ENCODE measurements at places on chromosomes 3 and 15.

- no peak for DNase-seq
Measured at GRCh38 chr3:178392511-178392926, 143.7 kb upstream of the KCNMB2 start.

- no peak for DNase-seq
Measured at GRCh38 chr15:55587321-55588069, 650 bp downstream of the PYGO1 start.

DNA sequence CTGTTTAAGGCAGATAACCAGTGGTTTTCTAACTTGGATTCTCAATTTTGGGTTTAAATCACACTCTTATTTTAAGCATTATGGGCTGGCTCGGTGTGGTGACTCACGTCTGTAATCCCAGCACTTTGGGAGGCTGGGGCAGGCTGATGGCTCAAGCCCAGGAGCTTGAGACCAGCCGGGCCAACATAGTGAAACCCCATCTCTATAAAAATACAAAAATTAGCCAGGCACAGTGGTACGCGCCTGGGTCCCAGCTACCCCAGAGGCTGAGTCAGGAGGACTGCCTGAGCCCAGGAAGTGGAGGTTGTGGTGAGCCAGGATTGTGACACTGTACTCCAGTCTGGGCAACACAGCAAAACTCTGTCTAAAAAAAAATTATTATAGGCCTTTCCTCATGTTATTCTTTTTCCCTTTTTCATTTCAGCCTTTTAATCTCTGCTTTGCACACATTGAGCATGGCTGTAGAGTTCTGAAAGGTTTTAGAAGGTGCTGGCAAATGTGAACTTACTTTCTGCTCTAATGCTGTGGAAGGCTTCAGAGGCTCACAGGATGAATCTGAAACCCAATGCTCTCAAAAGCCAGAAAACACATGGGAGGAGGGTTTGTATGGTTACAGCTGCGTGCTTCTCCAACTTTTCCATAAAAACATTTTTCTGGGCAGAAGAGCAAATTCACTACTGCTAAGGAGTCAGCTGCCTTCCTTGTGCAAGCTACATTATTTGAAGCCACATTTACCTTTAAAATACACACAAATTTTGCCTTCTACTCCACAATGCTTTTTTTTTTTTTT, 32.5 kb downstream of the CHAC1 start:
- DNase-seq = no peak

DNA sequence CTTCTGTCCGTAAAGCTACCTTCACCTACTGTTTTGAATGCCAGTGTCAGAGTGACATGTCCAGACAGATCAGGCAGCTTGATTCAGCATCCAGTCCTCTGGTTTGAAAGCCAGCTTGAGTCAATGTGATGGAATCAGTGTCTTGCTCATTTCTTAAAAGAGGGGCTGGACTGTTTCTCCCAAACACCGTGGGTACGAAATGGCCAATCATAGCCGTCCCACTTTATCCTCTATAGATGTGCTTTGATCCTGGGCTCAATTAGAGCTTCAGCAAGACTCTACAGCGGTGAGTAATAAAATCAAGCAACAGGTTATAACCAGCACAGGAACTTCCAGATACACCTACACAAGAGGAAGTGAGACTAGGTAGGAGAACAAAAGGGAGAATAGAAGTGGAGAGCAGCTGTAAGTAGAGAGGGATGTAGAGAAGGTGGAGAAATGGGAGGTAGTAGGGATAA, 17.0 kb upstream of the OR5K1 start:
- DNase-seq = no peak

- DNase-seq = no peak
Measured at GRCh38 chr3:42505128-42505848, 2.8 kb downstream of the VIPR1 start.

GRCh38 chr3:193330555-193331204, 47.9 kb downstream of the ATP13A5 start:
- DNase-seq = no peak

DNA sequence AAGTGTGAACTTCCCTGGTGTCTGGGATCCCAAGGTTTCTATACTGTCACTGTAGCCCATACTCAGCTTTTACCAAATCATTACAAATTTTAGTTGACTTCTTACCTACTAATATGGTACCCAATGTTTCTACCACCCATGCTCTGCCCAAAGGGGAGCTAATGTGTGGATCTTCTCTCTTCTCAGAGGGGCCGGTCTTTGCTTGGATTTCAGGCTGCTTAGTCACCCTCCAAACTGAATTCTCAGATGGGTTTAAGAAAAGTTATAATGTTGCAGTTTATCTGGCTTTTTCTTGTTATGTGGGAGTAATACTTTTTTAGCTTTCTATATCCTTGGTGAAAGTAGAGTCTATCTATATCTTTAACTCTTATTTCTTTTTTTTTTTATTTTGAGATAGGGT, 67.1 kb upstream of the AKAP13 start:
- DNase-seq = no peak

- DNase-seq = no peak
Measured at GRCh38 chr15:67047149-67047661, 18.2 kb upstream of the SMAD3 start.

DNA sequence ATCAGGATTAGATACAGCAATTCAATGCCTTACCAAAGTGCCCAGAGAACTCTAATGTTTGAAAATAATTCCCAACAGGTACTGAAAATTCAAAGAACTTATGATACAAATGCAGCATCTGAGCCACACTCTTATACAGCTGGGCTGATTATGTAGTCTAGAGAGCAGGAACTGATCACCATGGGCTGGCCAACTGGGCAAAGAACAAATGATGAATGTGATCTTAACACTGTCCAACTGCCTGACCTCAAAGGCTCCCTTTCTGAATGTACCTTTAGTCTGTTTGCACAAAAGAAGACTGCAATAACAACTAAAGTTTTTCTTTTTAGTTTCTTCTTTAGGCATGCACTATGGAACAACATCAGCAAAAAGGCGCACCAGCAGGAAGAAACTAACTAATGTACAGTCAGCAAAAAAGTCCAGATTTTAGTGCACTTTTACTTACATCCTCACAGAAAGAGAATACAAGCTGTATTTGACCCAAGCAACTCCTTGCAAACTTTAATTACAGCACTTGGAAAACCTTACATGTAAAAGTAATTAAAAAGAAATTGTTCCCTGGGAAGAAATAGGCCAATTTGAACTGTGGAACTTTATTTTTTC, 1095.1 kb downstream of the IGSF11 start:
- DNase-seq = no peak

GRCh38 chr3:9779721-9780457, 10.1 kb upstream of the CAMK1 start:
- DNase-seq = no peak

- no peak for DNase-seq
Measured at GRCh38 chr3:59762941-59763340, 713.1 kb upstream of the CFAP20DC start.

DNA sequence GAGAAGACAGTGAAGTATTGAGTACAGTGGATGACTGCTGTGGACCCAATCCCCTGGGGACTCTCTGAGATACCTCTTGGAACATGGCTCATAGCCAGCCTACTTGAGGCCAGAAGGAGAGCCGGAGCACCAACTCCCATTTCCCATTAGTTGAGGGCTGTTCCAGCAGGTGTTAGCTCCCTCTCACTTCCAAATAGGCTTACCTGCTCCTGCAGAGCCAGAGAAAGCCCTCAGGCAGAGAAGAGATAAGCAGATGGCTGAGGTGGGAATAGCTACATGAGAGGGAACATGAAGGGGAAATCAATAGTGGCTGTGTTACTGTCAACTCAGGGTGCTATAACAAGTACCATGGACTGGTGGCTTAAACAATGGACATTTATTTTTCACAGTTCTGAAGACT, 4.6 kb upstream of the CCK start:
- DNase-seq = no peak

DNA sequence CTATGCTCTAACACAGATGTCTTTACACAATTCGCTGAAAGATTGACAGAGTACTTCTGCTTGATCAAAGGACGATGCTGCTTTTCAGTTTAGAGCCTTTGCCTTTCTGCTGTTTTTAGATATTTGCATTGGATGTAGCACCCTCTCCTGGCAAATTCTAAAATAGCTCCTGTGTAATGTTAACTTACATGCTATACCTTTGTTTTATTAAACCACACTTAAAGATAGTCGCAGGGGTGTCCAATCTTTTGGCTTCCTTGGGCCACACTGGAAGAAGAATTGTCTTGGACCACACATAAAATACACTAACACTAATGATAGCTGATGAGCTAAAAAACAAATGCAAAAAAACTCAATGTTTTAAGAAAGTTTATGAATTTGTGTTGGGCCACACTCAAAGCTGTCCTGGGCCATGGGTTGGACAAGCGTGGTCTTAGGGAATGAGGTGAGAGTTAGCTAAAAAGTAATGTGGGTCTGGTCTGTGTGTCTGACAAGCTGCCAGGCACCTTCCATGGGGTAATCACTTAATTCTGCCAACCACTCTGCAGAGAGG, 62.9 kb downstream of the ATG7 start:
- no peak for DNase-seq

DNA sequence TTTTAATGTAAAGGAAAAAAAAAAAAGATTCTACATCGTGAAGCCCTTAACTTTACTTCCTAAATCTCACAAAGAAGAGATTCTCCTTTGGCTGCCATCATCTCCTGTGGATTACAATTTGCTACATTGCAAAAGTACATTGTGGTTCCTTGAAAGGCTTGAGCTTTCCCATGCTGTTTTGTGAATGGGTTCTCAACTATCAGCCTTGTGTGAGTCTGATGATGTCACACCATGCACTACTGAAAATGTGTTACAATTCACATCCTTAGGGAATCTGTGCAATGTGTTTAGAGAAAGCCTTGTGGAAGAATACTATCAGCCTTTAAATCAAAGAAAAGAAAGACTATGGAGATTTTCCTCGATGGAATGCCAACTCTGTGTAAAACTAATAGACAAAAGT, 510.0 kb upstream of the ALCAM start:
- no peak for DNase-seq

GRCh38 chr3:69784954-69785514, 45.8 kb downstream of the MITF start:
- no peak for DNase-seq

DNA sequence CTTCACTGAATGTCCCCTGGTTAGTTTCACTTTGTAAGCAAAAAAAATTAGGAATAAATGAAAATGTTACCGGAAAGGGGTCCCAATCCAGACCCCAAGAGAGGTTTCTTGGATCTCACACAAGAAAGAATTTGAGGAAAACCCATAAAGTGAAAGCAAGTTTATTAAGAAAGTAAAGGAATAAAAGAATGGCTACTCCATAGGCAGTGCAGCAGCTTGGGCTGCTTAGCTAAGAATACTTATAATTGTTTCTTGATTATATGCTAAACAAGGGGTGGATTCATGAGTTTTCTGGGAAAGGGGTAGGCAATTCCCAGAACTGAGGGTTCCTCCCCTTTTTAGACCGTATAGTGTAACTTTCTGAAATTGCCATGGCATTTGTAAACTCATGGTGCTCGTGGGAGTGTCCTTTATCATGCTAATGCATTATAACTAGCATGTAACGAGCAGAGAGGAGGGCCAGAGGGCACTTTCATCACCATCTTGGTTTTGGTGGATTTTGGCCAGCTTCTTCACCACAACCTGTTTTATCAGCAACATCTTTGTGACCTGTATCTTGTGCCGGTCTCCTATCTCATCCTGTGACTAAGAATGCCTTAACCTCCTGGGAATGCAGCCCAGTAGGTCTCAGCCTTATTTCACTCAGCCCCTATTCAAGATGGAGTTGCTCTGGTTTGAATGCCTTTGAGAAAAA, 41.0 kb upstream of the CMSS1 start:
- DNase-seq = no peak

- no peak for DNase-seq
Measured at GRCh38 chr15:83082730-83083386, 15.8 kb upstream of the BTBD1 start.

DNA sequence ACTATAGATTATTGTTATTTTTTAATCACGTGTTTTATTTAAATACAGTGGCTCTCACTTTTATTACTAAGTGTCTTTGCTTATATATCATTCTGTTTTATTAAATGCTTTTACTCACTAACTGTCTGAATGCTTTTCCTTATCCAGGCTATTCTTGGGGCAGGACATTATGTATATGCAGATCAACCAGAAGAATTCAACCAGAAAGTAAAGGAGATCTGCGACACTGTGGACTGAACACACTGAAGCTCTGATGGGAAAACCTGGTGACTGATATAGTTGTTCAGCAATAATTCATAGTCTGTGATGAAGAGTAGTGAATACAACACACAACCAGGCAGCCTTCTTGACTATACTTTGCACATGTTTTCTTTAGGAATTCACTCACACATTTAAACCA, 27.6 kb downstream of the ABHD5 start:
- no peak for DNase-seq

DNA sequence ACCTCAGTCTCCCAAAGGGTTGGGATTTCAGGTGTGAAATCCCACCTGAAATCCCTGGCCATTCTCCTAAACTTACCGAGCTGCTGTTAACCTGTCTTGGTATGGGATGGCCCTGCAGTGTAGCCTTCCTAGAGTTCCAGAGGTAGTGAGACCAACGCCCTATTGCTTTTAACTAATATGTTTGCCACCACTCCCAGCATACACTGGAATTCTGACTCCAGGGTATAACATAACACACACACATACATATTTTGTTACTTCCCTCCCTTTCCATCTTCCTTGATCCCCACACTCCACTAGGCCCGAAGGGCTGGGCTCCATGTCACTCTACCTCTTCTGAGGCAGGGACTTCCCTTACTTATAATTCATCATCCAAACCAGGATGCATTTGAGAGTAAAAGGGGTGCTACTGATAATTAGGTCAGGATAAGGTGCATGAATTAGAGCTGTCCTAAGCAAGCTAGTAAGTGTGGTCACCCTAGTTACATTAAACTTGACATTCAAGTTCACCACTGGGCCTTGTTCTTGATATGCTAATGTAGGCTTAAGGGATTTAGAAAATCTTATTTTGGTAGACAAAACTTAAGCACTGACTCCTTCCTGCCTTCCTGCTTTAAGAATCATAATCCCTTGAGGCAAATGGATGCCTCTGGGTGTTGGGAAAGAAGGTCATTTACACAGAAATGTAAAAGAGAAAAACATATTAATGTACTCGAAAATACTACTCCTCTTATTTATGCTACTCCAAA, 317.6 kb downstream of the MAGI1 start:
- no peak for DNase-seq

GRCh38 chr3:106068795-106069194, 200.0 kb upstream of the CBLB start:
- no peak for DNase-seq

DNA sequence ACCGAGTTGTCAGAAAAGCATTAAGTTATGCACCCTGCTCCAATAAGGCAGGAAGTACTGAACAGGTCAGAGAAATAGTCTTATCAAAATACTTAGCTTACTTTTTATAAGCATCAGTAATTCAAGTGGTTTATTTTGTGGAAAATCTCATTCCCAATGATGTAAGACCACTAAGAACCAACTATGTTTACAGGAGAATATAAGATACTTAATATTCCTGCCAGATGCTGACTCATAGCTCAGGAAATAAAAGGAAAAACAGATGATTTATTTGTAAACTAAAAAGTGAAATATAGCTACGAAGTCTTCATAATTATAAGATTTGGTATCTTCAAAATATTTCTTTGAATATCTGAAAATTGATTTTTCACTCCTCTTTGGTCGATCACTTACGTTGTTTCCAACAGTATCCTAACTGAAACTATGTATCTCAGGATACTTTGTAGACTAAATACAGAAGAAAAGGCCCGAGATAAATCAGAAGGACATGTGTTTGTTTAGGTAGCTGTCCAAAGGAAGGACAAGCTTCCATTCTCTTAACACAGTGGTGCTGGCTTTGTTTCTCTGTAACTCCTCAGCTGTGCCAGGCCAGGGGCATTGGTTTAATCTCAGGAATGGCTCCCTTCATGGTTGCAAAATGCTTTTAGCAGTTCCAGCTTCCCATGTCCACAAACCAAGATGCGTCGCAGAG, 295.8 kb downstream of the GBE1 start:
- DNase-seq = no peak

- DNase-seq = no peak
Measured at GRCh38 chr3:51538115-51538458, 432 bp upstream of the RAD54L2 start.
